K562 (cell line): ENCODE measurements at places on chromosomes 4 and X. TPM values are rescaled to one million over a fixed set of nuclear protein-coding genes. Genes with fewer than 3 reads are reported as not detected.

DNA sequence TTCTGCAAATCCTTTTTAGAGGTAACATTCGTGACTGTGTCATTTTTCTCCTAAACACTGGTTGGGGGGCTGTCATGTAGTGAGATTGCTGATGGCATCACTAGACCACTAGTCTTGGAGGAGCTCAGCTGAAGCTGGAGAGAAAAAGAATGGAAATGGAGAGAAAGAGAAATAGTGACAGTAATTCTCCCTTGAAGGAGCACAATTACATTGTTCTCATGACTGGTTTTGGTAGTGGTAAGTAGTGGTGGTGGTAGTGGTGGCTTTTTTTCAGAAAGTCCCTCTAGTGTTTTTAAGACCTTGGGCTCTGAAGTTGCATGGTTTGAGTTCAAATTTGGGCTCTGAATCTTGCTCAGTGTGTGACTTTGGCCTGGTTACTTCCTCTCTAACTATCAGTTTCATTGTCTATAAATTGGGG lies 99.8 kb downstream of the LARP7 start:
- DNase-seq = no peak

DNA sequence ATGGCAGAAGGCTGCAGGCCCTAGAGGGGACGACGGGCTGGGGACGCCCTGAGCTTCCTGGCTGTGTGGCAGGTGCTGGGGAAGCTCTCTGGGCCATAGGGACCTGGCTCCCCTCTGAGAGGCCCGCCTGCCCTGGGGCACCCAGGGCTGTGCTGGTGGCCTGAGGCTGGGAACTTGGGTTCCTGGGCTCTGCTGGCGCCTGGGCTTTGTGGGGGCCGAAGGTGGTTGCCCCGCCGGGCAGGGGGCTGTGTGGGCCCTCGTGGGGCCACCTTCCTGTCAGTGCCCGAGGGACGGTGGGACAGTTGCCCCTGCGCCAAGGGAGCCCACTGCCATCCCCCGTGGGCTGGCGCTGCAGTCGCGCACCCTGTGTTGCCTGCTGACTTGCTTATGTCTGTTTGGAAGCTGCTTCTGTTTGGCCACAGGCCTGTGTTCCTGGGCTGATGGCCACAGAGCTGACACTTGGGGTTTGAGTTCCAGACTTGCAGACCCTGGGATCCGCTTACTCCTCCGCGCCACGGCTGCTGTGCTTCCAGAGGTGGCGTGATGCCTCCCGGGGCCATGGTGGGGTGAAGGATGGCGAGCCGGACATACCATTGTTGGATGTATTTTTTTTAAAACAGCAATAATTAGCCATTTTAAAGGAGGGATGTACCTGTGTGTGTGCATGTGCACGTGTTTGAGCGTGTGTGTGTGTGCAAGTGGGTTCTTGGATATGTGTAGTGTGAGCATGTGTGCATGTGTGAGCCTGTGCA lies 8.5 kb downstream of the NAT8L start:
- no peak for DNase-seq

The ARHGEF6 gene
- total RNA-seq = 10.4 and 10.9 TPM in 2 replicates

DNA sequence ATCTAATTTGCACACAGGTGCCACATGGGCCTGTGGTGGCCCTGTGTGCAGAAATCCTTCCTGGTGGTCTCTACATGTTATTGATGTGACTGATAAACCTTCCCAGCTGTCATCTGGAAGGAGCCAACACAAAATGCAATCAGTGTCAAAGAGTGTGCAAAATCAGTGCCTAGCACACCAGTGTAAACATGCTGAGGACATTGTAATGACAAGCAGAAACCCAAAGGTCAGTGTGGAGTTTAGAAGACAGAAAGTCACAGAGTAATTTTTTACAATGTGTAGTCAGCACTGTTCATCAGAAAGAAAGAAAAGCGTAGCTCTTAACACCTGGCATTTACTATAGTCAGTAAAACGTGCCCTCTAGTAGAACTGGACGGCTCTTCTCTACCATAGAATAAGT lies 50.3 kb downstream of the PHKA2 start:
- DNase-seq = no peak

The NDNF gene
- 0.11 TPM in 1 of 2 replicates, not detected in the other for total RNA-seq

GRCh38 chrX:40104985-40105834 lies 7.5 kb upstream of the BCOR start:
- DNase-seq = no peak
